ENCODE measurements at places on chromosomes 2 and 18.

- no peak for DNase-seq
Observed at GRCh38 chr2:186995092-186995491, 146.1 kb upstream of the ZSWIM2 start.

- DNase-seq, result no peak
Observed at GRCh38 chr2:148909114-148909513, 34.1 kb downstream of the KIF5C start.

- no peak for DNase-seq
Observed at GRCh38 chr18:74416124-74416523, 41.0 kb downstream of the DIPK1C start.

- DNase-seq, result peak; percentile 32
Observed at GRCh38 chr2:127324635-127325034, 30.7 kb upstream of the ERCC3 start.

DNA sequence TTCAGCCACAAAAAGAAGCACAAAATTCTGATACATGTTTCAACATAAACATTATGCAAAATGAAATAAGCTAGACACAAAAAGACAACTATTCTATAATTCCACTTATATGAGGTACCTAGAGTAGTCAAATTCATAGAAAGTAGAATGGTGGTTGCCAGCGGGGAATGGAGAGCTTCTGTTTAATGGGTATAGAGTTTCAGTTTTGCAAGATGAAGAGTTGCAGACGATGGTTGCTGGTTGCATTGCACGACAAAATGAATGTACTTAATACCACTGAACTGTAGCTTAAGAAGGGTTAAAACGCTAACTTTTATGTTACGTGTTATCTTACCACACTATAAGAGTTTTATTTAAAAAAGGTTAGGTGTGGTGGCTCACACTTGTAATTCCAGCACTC, 13.5 kb downstream of the YWHAQ start:
- no peak for DNase-seq

DNA sequence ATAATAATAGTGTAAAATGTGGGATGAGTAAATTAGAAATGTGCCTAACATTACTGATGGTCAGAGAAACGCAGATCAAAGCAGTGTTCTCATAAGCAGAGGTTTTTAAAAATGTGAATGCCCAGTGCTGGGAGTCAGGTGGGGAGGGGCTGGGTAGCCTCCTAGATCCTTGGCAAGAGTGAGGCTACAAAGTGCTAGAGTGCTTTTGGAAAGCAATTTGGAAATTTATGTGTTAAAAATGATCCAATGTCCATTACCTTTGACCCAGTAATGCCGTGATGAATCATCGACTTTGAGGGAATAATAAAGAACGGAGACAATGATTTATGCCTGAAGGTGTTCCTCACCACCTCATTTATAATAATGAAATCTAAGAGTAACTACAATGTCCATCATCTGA, 44.9 kb upstream of the TWIST2 start:
- DNase-seq, result no peak

- no peak for DNase-seq
Observed at GRCh38 chr18:3495691-3496430, 45.9 kb downstream of the TGIF1 start.

- DNase-seq, result no peak
Observed at GRCh38 chr2:126839796-126840195, 58.9 kb upstream of the TEX51 start.

DNA sequence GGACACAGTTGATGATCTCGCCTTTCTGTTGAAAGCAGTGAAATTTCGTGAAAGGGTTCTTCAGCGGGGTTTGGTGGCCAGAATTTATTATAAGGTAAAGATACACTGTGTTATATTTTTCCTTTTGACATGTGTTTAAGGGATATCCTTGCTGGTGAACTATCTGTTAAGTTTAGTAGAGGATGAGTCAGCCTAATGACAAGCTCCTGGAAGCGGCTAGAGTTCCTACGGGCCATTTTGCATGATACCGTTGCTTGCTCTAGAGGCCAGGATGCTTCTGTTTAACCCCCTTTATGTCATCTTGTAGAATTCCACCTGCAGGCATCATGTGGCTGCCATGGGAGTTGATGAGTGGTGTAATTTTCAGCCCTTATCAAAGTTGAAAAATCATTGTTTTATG, 124.8 kb upstream of the BCL2L11 start:
- DNase-seq, result no peak

DNA sequence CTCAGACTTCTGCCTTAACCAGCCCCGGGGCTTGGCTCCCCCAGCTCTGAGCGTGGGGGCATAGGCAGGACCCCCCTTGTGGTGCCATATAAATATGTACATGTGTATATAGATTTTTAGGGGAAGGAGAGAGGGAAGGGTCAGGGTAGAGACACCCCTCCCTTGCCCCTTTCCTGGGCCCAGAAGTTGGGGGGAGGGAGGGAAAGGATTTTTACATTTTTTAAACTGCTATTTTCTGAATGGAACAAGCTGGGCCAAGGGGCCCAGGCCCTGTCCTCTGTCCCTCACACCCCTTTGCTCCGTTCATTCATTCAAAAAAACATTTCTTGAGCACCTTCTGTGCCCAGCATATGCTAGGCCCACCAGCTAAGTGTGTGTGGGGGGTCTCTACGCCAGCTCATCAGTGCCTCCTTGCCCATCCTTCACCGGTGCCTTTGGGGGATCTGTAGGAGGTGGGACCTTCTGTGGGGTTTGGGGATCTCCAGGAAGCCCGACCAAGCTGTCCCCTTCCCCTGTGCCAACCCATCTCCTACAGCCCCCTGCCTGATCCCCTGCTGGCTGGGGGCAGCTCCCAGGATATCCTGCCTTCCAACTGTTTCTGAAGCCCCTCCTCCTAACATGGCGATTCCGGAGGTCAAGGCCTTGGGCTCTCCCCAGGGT, 5.5 kb downstream of the CTDSP1 start:
- no peak for DNase-seq

DNA sequence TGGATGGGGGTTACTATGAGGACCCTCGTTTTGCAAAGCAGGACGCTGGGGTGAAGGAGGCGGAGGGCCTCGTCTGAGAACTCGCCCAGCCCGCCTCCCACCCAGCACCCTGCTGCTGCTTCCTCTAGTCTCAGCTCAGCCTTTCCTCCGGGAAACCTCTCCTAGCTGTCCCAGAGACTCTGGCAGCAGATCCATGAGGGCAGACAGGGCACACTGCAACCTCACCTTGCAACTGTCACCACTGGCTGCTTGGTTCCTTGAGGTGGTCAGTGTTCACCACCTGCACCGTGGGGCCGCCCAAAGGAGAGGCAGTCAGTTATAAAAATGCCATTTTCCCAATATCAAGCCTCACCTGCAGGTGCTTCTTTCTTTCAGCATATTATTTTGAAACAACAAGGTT, 45.6 kb downstream of the PARD6G start:
- DNase-seq, result no peak

DNA sequence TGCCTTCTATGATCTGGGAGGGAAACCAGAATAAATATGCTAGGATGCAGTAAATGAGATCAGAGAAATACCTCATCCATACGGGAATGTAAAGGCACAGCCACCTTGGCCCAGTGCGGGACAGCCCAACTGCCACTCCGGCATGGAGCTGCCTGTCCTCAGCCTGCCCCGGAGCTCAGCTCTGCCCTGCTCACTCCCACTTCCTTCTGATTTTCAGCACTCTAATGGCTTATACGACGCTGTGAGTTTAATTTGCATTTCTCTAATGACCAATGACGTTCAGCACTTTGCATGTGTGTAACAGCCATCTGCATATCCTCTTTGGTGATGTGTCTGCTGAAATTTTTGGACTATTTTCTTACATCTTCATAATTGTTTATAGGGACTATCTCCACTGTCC, 172.5 kb upstream of the RAB6C start:
- DNase-seq, result no peak

DNA sequence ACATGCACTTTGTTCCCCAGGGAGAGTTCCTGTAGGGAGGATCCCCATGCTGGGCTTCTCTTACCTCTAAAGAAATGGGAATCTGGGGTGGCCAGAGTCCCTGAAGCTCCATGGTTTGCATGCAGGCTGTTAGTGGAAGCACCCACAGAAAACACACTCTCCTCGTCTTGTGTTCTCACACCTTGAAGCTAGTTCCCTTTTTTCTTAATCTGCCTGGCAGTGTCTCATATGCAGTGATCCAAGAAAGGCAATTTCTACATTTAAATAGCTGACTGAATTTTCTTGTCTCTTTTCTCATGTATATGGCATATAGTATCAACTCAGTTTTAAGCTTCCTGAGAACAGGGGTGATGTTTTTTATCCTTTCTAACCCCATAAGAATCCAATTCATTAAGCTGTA, 65.0 kb downstream of the LINC00305 start:
- peak; percentile 2 for DNase-seq

DNA sequence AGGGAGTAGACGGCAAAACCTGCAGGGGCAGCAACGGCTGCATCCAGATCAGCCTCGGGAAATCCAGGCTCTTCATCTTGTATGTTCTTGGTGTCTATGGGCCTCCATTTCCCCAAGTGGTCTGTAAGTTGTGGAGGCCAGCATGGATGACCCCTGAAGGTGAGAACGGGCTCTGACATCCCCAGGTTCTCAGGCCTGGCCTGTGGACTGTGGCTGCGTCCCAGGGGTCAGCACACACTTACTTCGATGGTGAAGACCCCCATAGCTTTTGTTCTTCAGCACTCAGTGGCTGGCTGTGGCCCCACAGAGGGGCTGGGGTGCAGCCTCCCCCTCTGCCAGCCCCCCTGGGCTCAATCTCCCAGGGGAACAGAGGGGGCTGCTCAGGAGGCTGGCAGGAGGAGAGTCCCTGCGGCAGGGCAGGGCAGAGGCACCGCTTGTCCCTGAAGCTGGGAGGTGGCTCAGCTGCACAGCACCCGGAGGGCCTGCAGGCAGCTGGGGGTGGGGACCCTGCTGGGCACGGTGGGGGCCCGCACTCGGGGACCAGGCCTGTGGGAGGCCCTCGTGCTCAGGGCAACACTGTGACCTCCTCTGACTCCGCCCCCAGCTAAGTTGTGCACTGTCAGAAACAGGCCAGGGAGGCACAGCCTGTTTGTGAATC, 3.8 kb downstream of the SLC66A3 start:
- no peak for DNase-seq

GRCh38 chr2:64179582-64180321, 35.5 kb upstream of the PELI1 start:
- DNase-seq, result no peak

DNA sequence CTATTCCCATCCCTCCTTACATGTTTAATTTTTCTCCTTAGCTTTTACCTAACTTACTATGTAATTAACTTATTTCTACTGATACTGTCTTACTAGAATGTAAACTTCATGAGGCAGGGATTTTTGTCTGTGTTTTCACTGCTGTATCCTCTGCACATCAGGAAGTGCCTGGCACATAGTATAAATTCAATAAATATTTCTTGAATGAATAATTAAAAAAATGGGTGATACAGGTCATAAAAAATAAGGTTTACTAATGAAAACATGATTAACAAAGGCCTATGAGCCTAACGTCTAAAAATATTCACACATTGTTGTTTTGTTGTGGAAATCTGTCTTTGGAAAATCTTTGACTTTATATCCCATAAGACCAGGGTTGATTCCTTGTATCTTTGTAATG, 4.5 kb downstream of the RBKS start:
- DNase-seq, result no peak

DNA sequence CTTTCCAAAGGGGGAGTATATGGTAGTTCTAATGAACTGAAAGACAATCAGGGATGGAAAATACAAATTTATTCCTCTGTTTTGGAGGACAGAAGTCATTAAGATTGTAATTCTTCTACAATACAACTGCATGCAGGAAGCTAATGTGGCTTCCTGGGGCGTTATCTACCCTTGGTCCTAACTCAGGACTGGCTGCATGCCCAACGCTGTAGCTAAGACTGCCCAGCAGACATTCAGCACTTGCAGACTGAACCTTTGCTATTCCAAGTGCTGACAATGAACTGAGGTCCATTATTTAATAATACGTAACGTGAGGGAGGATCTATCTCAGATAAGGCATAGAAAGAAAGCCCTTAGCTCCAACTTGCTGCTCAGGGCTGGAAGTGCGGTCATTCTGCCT, 53.2 kb downstream of the ZAP70 start:
- no peak for DNase-seq

- no peak for DNase-seq
Observed at GRCh38 chr2:198283146-198283545, 478.8 kb downstream of the PLCL1 start.

- no peak for DNase-seq
Observed at GRCh38 chr2:176160986-176161824, 4.1 kb downstream of the HOXD3 start.

DNA sequence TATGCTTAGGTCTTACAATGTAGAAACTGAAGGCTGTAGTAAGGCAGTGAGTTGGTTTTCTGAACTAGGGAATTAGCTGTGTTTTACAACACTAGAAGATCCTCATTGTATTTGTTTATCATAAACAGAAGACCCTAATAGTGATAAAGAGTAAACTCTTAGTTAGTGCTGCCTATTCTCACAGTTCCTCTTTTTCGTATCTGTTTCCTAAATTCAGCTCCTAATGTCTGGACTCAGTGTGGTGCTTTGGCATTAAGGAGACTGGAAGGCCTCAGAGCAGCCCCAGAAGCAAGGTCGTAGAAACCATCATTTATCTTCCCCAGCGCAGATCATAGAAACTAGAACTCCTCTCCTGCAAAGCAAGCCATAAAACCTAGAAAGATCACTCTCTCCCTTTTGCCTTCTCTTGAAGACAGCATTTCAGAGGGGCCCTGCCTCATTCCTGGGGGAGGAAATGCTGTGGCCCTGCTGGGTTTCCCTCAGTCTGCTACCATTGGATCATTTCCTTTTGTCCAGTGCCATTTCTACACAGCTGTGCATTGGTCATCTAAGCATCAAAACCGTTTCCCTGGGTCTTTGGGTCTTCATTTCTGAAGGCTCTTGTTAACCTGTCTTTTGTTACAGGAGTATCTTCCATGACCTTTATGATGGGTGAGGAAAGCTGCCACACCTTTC, 4.7 kb downstream of the ACP1 start:
- peak; percentile 49 for DNase-seq

GRCh38 chr2:73963385-73964120, 21.2 kb upstream of the TET3 start:
- DNase-seq, result peak; percentile 43

GRCh38 chr2:228556717-228557116, 375.2 kb upstream of the SPHKAP start:
- no peak for DNase-seq

DNA sequence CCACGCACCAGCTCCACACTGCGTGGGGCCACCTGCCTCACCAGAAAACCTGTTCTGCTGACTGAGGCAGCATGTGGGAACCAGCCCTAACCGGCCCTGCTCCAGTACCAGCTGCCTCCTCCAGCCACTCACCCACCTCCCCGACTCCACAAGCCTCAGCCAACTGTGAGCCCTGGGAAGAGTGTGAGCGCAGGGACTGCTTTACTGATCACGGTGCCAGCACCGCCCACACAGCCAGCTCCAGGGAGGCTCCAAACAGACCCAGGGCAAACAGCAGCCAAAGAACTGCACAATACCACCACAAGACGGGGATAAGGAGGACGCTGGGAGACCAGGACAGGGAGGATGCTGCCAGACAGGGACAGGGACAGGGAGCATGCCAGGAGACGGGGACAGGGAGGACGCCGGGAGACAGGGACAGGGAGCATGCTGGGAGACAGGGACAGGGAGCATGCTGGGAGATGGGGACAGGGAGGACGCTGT, 28.4 kb downstream of the EIPR1 start:
- DNase-seq, result no peak

GRCh38 chr18:22168360-22168921, 948 bp upstream of the GATA6 start:
- DNase-seq, result no peak

- DNase-seq, result no peak
Observed at GRCh38 chr2:225011585-225011984, 30.7 kb downstream of the DOCK10 start.
